NCI-H1930 (cell line): ENCODE measurements at places on chromosomes 11 and 22.

GRCh38 chr22:25197340-25197739 lies 2.3 kb upstream of the CRYBB3 start:
- DNase-seq: no peak

- no peak for DNase-seq
These were observed 781 bp upstream of the TEF start for GRCh38 chr22:41380993-41381328.

GRCh38 chr11:67641338-67642172 lies 2.0 kb upstream of the TBX10 start:
- no peak for DNase-seq

DNA sequence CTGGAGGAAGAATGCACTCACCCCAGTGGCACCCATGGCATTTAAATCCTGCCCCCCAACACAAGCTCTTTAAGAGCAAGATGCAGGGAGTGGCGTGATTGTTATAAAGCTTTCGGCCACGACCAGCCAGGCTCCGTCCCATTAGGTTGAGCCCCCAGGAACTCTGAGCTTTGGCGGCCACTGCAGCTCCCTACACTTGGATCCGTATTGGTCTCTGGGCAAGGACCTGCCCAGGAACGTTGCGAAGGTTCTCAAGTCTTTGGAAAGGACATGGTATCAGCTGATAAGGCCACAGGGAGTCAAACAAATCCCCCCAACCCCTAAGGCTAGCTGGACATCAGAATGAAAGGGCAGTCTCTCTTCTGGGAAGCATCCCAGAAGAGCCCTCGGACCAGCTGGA lies 9.3 kb upstream of the VPS37C start:
- no peak for DNase-seq

GRCh38 chr11:75132080-75132479 lies 18.8 kb upstream of the SLCO2B1 start:
- no peak for DNase-seq

DNA sequence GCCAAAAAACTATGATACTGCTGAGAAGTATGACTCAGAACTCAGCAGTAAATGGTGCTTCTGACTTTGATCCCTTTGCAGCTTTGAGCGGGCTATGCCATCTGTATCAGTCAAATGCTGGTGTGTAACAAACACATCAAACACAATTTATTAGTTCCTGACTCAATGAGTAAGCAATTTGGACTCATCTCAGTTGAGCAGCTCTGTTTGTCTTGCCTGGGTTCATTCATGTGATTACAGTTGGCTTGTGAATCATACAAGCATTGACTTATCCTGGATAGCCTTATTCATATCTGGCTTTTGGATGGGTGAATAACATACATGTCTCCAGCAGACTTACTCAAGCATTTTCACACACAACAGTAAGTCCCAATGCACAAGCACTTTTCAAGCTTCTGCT lies 858.8 kb downstream of the METTL15 start:
- DNase-seq: no peak

DNA sequence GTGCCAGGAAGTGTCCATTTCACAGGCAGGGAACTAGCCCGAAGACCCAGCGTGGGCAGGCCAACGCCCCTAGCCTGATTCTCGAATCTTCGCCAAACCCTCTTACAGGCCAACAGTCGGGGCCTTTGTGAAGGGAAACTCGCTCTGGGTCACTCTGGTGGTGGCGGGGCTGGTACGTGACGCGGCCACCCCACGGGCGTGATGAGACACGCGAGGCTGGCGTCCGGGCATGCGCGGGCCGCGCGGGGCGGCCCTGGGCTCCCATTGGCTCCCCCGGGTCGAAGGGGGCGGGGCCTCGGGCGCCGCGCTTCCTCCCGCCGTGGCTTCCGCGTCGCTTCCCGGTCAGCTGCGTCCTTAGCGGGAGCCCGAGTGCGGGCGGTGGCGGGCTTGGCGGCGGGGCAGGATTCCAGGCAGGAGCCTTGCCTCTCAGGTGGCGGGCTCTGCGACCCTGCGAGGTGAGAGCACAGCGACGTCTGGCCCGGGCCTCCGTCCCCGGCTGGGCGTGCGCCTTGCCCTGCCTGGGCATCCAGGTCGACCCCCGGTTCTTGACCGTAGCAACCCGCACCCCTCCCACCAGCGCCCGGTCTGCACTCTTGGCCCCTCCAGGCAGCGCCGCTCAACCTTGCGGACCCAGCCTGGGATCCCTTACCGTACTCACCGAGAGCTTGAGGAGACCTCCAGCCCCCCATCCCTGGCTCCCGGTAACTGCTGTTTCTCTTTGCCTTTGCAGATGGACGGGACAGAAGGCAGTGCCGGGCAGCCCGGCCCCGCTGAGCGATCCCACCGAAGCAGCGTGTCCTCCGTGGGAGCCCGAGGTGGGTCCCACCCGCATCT lies at the start of gene FRMD8:
TSS of gene FRMD8 (plus strand) at position 331 of the 834 bp plus-strand sequence. CDS start at position 731, 400 bp downstream.
- DNase-seq: peak; percentile 55

- DNase-seq: no peak
These were observed 8.7 kb downstream of the SNRPD3 start for GRCh38 chr22:24564376-24565058.

GRCh38 chr11:45250035-45250718 lies 36.0 kb downstream of the SYT13 start:
- DNase-seq: no peak

GRCh38 chr11:45538939-45539338 lies 126.5 kb downstream of the CHST1 start:
- DNase-seq: no peak

GRCh38 chr11:125253795-125254525 lies 89.4 kb downstream of the PKNOX2 start:
- DNase-seq: no peak
